ENCODE measurements at places on chromosomes 16 and 17.

- no peak for DNase-seq
Measured at GRCh38 chr17:37493249-37494027, 3.7 kb downstream of the DUSP14 start.

GRCh38 chr16:8996891-8997290 is 33.2 kb upstream of the USP7 start:
- DNase-seq = no peak

GRCh38 chr17:80169784-80170500 is at the start of gene CARD14:
TSS of gene CARD14 (plus strand) at chr17:80170030. CDS start at chr17:80181439, 11,409 bp downstream.
- DNase-seq = no peak

DNA sequence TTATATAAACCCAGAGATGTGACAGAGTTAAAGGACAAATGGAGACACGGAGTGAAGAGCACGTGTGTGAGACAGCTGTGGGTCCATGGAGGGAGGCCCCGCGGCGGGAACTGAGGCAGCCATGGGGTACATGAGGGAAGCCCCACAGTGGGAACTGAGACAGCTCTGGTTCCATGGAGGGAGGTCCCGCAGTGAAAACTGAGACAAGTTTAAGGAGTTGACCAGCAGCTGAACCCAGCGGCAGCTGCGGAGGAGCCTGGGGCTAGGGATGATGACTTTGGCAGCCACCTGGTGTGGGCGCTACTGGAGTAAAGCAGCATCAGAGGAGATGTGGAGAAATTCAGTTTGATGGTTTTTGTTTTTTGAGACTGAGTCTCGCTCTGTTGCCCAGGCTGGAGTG is 185.1 kb downstream of the RPTOR start:
- no peak for DNase-seq

- no peak for DNase-seq
Measured at GRCh38 chr17:77131904-77132303, 8.9 kb upstream of the SEC14L1 start.

DNA sequence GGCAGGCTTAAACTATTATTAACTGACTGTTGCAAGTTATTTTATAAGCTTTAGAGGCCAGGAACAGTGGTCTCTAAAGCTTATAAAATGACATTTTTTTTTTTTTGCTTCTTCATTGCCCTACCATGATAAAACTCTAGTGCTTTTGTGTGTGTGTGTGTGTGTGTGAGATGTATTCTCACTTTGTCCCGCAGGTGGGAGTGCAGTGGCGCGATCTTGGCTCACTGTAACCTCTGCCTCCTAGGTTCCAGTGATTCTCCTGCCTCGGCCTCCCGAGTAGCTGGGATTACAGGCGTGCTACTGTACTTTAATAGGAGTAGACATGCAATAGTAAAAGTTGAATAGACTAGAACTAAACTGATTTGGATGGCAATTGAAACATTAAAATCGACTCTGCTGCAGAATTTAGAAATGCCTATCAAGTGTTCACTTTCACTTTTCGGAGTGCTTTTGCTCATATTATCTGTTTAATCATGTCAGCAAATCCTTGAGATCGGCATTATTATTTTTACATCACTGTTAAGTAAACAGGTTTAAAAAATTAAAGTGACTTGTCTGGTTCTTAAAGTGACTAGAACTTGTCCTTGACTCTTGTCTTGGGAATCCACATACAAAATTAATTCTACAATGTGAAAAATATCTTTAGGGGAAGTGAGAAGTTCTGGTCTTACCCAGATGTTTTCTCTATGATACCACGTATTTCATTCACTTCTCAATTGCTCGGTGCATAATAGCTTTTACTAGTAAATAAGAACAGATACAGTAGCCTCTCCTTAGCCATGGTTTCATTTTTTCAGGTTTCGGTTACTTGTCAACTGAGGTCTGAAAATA is 8.4 kb upstream of the PCTP start:
- DNase-seq = no peak

DNA sequence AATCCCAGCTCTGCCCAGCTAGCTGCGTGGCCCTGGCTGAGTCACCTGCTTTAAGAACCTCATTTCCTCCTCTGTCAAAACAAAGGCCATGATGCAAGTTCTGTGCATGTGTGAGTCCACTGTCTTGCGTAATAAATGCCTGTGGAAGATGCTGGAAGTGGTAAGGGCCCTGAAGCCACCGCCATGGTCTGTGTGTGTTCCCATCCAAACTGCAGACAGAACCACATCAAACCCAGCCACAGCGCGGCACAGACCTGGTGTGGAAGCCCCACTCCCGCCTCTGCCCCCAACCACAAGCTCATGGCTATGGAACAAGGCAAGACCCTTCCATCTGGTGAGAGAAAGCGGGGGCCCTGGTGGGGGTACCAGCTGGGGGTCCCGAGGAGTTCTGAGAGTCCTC is 26.0 kb downstream of the NECAB2 start:
- no peak for DNase-seq

DNA sequence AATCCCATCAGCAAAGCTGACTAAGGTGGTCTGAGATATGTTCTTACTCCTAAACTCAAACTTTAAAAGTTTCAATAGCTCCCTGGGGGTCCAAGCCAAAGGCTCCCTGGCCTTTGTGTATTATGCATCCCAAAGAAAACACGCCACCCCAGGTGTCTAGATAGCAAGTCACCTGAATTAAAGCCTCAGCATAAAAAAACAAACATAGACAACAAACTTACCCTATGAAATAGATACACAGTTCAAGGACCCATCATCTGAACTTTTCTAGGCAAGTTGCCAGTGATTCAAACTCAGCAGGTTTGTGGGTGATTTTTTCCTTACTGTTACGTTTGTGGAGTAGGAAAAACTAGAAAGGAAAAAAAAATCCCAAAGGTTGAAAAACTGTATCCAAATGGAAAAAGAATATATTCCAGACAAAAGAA is 12.5 kb downstream of the CMTM3 start:
- DNase-seq = no peak

DNA sequence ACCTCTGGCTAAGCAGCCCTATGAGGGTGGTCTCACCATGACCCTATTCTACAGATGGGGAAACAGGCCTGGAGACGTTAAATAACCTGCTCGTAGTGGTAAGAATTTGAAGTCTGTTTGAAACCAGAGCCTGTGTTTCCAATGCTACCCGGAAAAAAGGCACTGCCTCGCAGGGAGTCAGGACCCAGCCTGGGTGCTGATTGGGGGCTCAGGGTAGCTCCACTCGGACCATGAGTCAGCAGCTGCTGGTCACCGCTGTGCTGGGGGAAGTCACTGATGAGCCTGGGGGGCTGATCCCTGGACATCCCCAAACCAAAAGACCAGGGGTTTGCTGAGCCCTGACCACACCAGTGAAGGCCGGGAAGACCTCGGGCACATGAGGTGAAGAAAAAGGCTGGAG is 9.4 kb upstream of the PLD6 start:
- no peak for DNase-seq

- no peak for DNase-seq
Measured at GRCh38 chr16:31428638-31429247, 583 bp upstream of the COX6A2 start.

GRCh38 chr17:9219631-9220397 is 198.5 kb downstream of the NTN1 start:
- no peak for DNase-seq

DNA sequence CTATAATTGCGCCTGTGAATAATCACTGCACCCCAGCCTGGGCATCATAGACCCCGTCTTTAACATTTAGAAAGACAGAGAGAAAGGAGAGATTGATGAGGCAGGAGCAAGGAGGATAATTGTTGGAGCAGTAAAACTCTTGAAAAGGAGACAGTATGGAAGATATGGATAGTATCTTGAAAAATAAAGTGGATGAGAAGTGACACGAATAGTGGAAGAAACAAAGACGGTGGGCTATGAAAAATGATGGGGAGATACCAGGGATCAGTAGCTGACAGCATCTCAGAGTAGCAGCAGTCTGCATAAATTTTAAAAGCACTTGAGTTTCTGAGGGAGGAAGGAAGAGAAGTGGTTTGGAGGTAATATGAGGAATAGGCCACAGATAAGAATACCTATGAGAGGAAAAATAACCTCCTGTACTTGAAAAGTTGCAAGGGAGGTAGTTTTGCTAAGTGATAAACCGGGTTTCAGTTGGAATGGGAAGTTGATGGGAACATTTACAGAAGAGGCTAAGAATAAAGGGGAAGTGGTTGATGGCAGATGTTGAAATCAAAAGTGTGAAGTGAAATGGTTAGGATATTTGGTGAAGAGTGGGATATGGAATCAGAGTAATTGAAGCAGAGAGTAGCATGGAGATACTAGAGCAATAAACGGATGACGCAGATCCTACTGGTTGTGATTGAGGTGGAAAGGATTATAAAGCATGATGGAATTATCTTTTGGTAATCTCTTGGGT is 1.8 kb upstream of the PPM1D start:
- no peak for DNase-seq

GRCh38 chr16:80599466-80599865 is 58.7 kb downstream of the DYNLRB2 start:
- DNase-seq = no peak

- no peak for DNase-seq
Measured at GRCh38 chr17:62637809-62638208, 10.3 kb downstream of the MRC2 start.

DNA sequence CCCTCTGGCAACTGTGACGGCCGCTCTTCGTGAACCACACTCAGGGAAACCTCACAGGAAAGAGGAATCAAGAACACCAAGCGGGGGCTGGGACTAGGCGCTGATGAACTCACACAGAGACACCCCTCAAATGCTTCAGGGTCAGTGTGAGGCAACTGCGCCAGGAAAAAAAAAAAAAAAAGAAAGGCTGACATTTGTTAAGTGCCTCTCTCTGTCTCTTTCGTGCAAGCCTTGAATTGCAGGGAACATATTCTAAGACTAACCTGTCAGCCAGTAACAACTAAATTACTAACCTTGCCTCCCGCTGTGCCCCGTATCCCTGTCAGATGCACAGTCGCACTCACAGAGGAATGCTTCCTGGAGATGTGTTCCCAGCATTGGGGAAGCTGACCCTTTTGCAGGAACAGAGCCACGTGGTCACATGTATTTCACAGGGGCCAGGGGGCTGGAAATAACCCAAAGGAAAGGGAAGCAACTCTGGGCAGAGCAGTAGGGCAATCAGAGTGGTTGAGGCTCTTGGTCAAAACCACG is 247.8 kb downstream of the XYLT1 start:
- DNase-seq = no peak

GRCh38 chr17:7313890-7314718 is 1.1 kb downstream of the GPS2 start:
- no peak for DNase-seq

GRCh38 chr17:35546487-35546886 is 9.0 kb upstream of the SLFN12L start:
- DNase-seq = no peak

DNA sequence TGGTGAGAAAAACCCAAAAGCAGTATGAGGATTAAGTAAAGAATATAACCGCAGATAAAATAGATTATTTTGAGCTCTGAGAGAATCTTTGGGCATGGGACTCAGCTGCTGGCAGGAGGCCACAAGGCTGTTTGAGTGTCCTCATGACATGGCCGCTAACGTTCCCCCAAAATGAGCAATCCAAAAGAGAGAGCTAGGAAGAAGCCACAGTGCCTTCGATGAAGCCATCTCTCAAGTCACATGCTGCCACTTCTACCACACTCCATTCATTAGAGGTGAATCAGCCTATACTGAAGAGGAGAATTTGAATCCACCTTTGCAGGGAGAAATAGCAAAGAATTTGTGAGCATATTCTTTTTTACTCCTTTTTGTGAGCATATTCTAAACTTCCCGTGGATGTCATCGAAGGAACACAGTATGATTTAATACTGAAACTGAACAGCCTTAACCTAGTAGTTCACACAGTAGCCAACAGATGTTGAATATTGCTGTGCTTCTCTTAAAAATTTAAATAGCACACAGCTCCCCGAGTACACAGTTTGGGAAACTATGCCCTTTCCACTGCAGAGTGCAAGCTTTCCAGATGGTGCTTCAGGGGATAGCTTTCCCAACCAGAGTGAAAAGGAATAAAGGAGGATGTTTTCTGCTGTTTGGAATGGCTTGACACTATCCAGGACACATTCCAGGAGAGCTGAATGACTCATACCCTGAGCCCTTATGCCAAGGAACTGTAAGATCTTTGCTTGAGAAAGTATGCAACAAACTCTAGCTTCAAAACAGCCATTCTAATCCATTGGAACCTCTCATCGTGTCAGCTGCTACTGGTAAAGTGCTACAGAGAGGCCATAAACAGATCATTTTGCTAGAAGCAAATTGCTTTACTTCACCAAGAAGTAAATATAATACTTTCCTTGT is 33.9 kb downstream of the ANKFY1 start:
- no peak for DNase-seq

DNA sequence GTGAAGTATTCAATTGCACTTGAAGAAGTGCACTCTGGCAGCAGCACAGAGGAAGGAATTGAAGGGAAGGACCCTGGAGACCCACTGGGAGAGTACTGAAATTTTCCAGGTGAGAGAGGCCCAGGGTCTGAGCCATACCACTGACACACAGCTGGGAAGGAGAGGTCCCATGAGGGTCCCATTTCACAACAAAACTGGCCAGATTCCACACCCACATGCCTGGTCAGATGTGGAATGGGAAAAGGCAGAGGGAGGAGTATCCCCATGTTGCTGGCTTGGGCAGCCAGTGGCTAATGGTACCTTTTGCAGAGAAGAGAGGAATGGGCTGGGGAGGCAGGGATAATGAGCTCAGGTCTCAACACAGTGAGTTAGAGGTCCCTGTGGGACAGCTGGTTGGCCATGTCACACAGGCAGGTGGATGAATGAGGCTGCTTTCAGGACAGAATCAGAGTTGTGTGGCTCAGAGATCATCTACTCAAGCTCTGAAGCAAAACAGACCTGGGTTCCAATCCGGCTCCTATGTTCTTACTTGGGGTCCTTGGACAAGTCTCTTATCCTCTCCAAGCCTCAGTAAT is 26.2 kb upstream of the NGFR start:
- no peak for DNase-seq

DNA sequence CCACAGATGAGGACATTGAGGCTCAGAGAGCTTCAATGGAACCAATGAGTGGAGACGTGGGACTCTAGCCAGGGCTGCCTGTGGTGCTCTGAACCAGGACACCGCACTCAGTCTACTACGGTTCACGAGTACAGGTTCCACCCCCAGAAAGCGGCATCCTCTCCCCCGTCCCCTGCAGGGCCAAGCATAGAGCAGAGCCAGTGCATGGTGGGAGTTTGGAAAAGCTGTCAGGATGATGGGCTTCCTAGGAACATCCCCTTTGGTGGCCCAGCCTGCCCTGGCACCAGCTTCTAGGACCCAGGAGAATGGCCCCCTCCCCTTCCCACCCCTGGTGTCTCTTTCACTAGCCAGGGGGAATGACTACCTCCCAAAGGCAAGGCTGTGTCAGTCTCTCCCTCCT is 8.4 kb downstream of the ZNF319 start:
- no peak for DNase-seq

DNA sequence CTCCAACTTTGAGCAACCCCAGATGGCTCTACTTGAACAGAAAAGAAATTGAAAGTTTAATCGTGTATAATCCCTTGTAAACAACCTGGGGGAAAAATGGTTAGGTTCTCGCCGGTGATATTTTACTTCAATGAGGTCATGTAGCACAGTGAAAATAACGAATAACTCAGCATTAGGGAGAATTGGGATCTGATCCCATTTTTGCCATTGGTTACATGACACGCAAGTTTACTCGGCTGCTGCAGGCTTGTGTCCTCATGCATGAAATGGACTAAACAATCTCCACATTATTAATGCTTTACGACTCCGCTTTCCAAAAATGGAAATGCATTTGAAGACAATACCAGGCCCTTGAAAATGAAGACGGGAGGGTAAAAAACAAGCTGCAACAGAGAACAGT is 45.5 kb upstream of the LRRC37A3 start:
- DNase-seq = no peak

Measured in stimulated activated CD8-positive, alpha-beta memory T cell treated with anti-CD3 and anti-CD28 coated beads, Interleukin-7, amount 100 ng/mL, for 4 hours (primary cell).